ENCODE measurements at places on chromosomes 1 and 21. TPM values are rescaled to one million over a fixed set of nuclear protein-coding genes. Genes with fewer than 3 reads are reported as not detected.

OR2T29 gene
- total RNA-seq, result not detected

GPX7 gene
- 55.4 TPM for total RNA-seq

FCMR gene
- 0.95 TPM for total RNA-seq

PTGS2 gene
- 14.0 TPM for total RNA-seq

ANGPTL3 gene
- not detected for total RNA-seq

ADCY10 gene
- total RNA-seq, result 0.37 TPM

AIM2 gene
- total RNA-seq, result 3.0 TPM

CA6 gene
- total RNA-seq, result not detected

RC3H1 gene
- total RNA-seq, result 43.3 TPM

ORC1 gene
- total RNA-seq, result 2.7 TPM

GSTM1 gene
- total RNA-seq, result not detected

SPRR2E gene
- not detected for total RNA-seq

FCER1G gene
- 15.9 TPM for total RNA-seq

KRTAP7-1 gene
- not detected for total RNA-seq

SLC44A5 gene
- total RNA-seq, result 5.9 TPM

S100A1 gene
- total RNA-seq, result not detected

OSCP1 gene
- 12.4 TPM for total RNA-seq

PAPPA2 gene
- total RNA-seq, result 4.6 TPM

CLDN19 gene
- 0.69 TPM for total RNA-seq

MIB2 gene
- total RNA-seq, result 20.9 TPM

SLC6A9 gene
- total RNA-seq, result 6.1 TPM

SYPL2 gene
- 2.4 TPM for total RNA-seq

OR2T11 gene
- not detected for total RNA-seq

ABCA4 gene
- total RNA-seq, result 0.90 TPM

BCL2L15 gene
- 0.90 TPM for total RNA-seq

TRIM17 gene
- total RNA-seq, result 1.9 TPM

SSX2IP gene
- 33.3 TPM for total RNA-seq

TMED5 gene
- 72.3 TPM for total RNA-seq

ADAMTS4 gene
- total RNA-seq, result 4.4 TPM

ARHGAP30 gene
- 2.9 TPM for total RNA-seq

CHIA gene
- not detected for total RNA-seq
